ENCODE measurements at places on chromosomes 12 and 14.

DNA sequence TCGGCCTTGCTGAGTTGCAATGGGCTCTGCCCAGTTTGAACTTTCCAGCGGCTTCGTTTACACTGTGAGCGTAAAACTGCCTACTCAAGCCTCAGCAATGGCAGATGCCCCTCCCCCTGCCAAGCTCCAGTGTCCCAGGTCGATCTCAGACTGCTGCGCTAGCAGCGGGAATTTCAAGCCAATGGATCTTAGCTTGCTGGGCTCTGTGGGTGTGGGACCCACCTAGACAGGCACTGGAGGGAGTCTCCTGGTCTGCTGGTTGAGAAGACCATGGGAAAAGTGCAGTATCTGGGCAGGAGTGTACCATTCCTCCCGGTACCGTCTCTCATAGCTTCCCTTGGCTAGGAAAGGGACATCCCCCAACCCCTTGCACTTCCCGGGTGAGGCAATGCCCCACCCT is 88.2 kb downstream of the KLHL28 start:
- DNase-seq = no peak

DNA sequence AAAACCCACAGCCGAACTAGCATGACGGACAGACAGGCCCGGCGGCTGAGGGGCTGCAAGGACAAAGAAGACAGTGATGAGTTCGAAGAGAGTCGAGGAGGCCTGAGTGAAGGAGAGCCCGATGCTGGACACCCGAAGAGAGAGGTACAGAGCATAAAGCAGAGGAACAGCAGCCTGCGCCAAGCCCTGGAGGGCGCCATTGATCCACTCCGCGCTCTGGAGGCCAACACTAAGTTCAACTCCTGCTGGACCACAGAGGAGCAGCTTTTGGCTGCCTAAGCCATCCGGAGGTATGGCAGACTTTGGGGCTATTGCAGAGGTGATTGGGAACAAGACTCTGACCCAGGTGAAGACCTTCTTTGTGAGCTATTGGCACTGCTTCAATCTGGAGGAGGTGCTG is 7.8 kb upstream of the PLXNC1 start:
- no peak for DNase-seq

GRCh38 chr12:11812586-11813437 is 163.3 kb downstream of the ETV6 start:
- DNase-seq = peak; percentile 67

GRCh38 chr12:63826006-63826585 is 18.4 kb upstream of the SRGAP1 start:
- peak; percentile 63 for DNase-seq

DNA sequence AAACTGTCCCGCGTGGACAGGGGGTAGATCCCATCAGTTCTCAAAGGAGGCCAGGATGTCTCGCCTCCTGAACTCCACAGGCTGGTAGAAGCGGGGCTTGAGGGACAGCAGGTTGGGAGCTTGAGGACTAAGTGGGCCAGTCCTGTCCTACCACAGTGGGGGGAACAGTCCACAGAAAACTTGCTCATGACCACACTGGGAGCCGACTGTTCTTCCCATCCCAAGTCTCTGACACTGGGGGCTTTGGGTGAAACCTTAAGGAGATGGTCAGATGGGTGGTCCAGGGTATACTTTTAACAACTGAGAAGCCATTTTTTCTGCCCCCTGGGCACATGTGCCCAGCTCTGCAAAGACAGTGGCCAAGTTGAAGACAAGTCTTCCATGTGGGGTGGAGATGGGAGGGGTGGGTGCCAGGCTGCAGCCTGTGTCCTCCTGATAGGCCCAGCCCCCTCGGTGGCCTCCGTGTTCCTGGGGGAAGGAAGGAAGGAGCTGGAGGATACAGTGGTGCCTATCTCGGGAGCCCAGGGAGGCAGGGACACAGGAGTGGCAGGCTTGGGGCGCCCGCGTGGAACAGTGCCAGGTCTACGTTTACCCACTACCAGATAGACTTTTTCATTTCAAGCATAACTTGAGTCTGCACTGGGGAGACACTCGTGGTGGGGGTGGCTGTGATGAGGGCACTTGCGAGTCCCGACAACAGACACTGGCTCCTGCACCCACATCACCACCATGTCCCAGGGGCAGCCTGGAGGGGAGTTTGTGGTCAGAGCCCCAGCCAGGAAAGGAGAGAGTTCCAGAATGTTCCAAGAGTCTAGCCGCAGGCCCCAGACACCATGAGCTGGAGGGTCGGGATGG is 14.7 kb downstream of the RHOF start:
- no peak for DNase-seq

- DNase-seq = no peak
Measured at GRCh38 chr14:41201696-41202095, 405.0 kb upstream of the LRFN5 start.

GRCh38 chr12:106585105-106585520 is 2.3 kb downstream of the RFX4 start:
- DNase-seq = no peak

DNA sequence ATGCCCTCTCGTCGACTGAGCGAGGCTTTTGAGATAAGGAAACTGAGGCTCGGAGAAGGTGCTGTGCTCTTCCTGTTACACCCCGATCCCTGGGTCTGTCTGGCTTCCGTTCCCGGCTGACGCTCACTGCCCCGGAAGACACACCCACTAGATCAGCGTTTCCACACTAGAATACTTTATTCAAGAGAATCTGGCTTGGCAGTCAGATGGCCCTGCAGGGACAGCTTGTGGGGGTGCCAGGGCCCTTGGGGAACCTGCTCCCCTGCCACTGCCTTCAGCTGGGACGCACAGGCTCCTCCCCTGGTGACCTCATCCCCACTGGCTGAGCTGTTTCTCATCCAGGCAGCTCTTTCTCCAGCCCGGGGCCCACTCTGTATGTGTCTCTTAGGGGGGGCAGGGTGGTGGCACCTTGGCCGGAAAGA is 13.7 kb downstream of the PGF start:
- DNase-seq = peak; percentile 55

DNA sequence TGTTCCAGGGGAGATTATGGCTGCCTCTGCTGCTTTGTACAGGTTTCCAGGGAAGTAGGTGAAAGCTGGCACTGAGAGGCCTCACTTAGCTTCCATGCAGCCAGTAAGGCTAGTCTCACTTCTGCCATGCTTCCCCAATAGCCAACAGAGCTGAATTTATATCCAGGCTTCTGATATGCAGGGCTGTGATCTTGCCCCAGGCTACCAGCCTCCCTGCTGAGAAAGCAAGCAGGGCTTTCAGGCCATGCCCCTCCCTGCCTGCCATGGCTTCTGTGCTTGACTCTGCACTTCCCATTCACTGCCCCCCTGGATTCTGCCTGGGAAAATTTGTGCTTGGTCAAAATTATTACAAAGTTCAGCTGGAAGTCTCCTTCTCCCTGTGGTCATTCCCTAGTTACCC is 302.1 kb upstream of the FBXO33 start:
- DNase-seq = no peak

DNA sequence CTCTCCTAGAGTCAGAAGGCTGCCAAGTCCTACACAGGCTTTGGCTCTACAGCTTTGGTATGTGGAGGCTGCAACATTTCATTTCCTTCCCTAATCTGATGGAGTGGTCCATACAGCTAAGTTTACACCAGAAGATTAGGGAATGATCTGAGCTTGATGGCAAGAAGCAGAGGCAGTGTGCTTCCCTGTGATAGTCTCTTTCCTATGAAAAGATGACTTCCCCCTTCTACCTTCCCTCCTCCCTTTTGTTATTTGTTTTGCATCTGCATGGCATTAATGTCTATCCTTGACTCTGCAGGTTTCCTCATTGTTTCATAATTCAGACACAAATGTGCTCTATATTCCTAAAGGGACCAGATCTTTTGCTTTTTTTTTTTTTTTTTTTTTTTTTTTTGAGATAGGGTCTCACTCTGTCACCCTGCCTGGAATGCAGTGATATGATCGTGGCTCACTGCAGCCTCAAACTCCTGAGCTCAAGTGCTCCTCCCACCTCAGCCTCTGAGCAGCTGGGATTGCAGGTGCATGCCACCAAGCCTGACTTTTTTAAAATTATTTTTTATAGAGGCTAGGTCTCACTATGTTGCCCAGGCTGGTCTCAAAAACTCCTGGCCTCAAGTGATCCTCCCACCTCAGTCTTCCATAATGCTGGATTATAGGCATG is 76.3 kb downstream of the GRIP1 start:
- no peak for DNase-seq

DNA sequence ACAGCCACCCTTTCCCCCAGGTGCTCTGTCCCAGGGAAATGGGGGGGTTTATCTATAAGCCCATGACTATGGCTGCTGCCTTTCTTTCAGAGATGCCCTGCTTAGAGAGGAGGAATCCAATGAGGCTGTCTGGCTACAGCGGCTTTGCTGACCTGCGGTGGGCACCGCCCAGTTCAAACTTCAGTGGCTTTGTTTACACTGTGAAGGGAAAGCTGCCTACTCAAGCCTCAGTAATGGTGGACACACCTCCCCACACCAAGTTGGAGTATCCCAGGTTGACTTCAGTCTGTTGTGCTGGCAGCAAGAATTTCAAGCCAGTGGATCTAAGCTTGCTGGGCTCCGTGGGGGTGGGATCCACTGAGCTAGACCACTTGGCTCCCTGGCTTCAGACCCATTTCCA is 869.2 kb downstream of the SLC6A15 start:
- no peak for DNase-seq

GRCh38 chr14:94303111-94303510 is 10.0 kb upstream of the SERPINA10 start:
- no peak for DNase-seq

DNA sequence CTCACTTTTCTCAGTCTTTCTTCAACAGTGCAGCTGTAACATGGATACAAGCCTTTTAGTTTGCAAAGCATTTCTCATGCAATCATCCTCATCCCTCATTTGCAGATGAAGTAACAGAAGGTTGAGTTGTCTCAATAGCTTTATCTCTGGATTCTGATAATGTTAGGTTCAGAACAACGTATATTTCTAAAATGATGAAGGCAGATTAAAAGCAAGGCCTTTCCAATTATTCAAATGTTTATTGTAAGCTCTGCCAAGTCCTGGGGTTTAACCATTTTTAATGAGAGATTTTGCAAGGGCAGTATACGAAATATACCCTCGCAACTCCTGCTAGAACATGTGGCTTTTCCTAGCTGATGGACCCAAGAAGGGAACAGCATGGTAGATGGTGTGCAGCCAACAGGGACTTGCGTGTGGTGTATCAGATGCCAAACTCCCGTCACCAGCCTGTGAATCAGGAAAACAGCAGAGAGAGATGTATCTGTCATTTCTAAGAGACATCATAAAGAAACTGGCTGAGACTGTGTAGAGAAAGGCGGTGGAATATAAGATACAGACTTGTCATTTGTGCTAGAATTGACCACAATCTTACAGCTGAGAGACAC is 319.7 kb downstream of the MED13L start:
- no peak for DNase-seq

DNA sequence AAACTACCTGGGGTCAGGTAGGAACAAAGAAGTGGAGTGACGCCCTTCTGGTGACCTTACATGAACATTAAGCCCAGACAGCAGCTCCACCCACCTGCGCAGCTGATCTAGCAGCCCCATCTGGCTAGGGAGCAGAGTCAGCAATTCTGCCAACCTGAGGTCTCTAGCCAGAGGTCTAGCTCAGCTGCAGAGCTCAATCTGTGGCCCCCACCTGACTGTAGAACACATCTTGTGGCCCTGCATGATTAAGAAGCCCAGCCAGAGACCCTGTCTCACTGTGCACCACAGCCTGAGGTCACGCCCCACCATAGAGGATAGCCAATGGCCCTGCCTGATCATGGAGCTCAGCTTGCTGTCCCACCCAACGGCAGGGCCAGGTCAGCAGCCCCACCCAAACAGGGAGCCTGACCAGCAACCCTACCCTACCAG is 50.6 kb upstream of the HIGD1C start:
- no peak for DNase-seq

- no peak for DNase-seq
Measured at GRCh38 chr12:70812136-70812535, 108.4 kb downstream of the PTPRR start.

- DNase-seq = no peak
Measured at GRCh38 chr12:1836854-1837421, 16.6 kb downstream of the LRTM2 start.

GRCh38 chr12:13595536-13596443 is 385.6 kb downstream of the GRIN2B start:
- DNase-seq = no peak

GRCh38 chr12:62522984-62523383 is 56.4 kb downstream of the MON2 start:
- DNase-seq = peak; percentile 15

GRCh38 chr12:67457778-67458665 is 188.9 kb downstream of the CAND1 start:
- no peak for DNase-seq

DNA sequence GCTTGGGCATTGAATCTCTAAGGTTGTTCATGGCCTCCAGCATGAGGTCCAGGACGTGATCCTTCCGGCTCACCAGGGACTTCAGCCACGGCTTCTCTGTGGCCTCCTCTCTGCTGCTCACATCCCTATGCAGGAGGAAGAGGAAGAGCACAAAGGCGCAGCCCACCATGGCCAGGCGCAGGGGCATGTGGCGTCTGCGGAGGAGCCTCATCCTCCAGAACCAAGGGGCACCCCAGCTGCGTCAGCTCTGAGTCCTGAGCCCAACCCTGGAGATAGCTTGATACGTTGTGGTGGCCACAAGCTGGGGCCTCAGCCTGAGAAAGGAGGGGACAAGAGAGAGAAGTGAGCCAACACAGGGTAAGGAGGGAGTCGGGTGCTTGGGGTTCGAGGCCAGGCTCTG is 11.6 kb downstream of the GALNT6 start:
- no peak for DNase-seq

GRCh38 chr14:68621400-68622365 is 171.2 kb downstream of the ZFP36L1 start:
- DNase-seq = peak; percentile 67

DNA sequence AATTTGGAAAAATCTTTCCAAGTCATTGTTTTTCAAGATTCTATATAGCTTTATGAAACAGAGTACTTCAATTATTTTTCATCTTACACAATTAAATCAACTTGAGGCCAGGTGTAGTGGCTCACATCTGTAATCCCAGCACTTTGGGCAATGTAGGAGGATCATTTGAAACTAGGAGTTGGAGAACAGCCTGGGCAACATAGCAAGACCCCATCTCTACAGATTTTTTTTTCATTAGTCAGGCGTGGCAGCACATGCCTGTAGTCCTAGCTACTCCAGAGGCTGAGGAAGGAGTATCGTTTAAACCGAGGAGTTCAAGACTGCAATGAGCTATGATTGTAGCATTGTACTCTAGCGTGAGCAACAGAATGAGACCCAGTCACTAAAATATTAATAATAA is 72.9 kb downstream of the BMP4 start:
- no peak for DNase-seq

- no peak for DNase-seq
Measured at GRCh38 chr14:58825606-58826005, 187.8 kb downstream of the DACT1 start.

DNA sequence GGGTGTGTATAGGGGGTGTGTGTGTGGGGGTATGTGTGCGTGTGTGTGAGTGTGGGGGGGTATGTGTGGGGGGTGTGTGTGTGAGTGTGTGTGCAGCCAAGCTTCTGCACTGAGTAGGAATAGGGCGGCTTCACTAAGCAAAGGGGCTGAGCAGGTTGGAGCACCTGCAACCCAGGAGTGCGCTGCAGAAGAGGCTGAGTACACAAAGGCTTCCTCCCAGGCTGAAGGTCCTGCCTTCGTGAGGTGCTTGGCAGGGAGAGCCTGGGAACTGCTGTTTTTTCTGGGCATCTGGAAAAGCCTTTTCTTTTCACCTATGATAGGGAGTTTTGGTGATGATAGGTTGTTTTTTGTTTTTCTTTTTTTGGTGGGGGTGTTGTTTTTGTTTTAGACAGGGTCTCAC is 6.0 kb upstream of the NUDT14 start:
- DNase-seq = no peak
